BE2C (cell line): ENCODE measurements at places on chromosomes 3 and 15.

GRCh38 chr3:167481164-167481563, 7.3 kb upstream of the SERPINI2 start:
- DNase-seq, result no peak

GRCh38 chr15:33360886-33361285, 50.1 kb downstream of the RYR3 start:
- no peak for DNase-seq

- peak; percentile 52 for DNase-seq
These were observed 148.0 kb upstream of the TPM1 start for GRCh38 chr15:62894322-62895085.

DNA sequence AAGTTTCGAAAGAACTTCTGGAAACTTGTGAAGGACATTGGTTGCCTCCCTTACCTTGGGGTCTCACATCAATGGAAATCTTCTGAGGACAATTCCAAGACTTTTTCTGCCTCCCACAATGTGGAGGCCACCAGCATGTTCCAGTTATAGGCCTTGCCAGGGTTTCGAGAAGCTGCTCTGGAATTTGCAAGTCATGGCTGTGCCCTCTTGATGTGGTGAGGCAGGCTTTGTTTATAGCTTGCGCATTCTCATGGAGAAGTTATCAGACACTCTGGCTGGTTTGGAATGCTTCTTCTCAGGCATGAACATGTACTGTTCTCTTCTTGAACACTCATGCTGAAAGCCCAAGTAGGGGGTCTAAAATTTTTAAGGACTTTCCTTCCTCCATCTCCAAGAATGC, 4.1 kb downstream of the CXCR6 start:
- no peak for DNase-seq

DNA sequence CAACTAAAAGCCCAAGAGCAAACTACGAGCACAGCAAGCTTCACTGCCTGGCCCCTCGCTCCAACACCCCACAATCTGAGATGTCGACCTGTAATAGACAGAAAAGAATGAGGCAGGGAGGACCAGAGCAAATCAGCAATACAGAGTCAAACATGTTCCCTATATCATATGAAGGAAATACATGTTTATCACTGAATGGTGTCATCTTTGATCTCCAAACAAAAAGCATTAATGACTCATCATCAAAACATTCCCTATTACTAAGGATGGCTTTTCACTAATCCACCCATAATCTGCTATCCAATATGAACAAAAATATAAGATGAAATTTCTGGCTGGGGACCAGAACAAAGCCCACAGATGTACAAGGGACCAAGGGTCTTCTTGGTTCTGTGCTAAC, 34.7 kb downstream of the MYO5A start:
- DNase-seq, result no peak

DNA sequence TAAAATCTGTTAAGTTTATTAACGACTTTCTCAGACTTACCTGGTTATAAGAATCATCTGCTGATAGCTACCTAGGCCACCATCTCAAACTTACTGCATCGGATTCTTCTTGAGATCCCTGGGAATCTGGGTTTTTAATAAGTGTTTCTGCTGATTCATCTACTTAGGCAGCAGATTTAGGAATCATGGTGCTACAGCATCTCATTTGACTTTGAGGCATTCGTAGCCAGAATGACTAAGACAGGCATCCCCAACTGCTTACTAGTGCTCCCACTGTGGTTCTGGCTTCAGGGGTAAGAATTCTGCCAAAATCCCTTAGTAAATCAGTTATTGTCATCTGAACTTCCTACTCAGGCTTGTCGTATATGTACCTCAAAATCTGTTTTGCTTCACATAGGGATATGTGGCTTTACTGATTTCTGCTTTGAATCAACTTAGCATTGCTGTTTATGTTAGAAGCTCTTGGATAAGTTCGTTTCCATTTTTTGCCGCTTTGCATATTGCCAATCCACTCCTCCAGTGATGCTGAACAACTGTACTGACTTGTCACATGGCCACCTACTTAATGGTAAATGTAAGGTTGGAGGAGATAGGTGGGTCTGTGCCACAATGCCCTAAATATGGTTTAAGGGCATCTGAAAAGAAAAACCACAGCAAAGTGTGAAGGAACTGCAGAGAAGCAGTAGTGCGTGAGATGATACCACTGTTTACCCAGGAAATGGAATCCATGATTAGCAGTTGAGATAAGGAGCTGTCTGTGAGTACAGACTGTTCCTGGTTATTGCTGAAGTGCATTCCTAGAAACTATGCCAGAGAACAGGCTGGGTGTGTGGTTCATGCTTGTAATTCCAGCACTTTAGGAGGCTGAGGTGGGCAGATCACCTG, 60.3 kb downstream of the MAP6D1 start:
- no peak for DNase-seq

- DNase-seq, result no peak
These were observed 190.3 kb downstream of the MCTP2 start for GRCh38 chr15:94421706-94422105.

DNA sequence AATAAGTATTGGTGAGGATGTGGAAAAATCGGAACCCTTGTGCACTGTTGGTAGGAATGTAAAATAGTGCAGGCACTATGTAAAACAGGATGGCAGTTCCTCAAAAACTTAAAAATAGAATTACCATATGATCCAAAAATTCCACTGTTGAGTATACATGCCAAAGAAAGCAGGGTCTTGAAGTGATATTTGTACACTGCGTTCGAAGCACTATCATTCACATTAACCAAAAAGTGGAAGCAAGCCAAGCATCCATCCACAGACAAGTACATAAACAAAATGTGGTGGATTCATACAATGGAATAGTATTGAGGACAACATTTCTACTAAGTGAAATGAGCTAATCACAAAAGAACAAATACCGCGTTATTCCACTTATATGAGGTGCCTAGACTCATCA, 200.7 kb downstream of the TJP1 start:
- no peak for DNase-seq

DNA sequence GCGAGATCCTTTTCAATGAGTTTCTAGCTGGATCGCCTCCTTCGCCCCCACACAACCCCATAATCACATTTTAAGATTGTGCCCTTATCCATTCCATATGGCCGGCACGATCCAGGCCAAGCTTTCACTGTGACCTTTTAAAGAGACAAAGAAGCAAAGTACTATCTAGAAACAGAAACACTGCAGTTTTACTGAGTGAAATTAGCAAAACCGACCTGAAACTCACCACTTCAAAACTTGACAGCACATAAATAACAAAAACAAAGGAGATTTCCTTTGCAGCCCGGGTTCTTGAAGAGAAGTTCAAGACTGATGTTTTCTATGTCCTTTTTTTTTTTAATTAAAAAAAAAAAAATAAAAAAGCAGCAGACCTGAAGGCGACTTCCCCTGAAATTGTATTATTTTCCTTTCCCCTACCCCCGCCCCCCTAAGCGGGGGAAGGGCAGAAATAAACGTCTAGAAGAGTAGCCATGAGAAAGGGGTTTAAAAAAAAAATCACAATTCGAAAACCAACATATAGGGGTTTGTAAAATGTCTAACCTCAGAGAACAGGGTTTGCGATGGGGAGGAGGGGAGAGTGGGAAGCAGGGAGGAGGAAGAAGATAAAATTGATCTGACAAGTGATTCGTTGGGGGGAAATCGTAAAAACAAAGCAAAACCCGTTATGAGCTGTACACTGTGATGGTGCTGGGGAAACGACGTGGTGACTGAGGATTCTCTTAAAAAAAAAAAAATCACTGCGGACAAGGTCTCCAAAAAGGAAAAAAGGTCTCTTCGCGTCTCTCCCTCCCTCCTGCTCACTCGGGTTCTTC, 1.5 kb downstream of the SATB1 start:
- DNase-seq, result no peak

DNA sequence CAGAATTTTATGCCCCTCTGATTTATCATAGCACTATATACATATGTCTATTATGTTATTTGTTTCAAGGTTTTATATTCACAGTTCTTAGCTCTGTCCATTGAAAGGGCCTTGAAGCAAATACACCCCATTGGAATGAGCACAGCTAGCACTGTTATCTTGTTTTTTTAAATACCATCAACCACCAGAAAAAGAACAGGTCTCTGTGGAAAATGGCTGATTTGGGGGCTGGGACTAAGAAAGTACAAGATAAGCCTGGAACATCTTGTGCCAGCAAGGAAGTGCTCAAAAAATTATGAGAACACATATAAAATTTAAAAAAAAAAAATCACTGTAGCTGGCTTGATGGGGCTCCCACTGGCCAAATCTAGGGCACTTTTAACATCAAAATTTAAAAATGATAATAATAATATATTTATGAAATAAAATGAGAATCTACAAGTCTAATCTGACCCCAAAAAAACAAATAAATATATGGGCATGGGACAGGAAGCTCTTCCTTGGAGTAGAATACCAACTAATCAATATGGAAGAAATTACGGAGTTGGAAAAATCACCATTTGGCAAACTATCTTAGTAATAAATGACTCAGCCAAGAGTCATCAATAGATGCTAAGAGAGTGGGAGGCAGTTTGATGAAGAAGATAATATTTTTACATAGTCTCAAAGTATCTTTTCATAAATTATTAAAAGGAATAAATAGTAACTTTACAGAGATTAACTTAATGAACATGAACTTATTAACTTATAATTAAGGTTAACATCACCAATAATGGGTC, 20.5 kb downstream of the IFT80 start:
- DNase-seq, result no peak

- no peak for DNase-seq
These were observed 1.4 kb downstream of the TNIK start for GRCh38 chr3:171458864-171459136.

DNA sequence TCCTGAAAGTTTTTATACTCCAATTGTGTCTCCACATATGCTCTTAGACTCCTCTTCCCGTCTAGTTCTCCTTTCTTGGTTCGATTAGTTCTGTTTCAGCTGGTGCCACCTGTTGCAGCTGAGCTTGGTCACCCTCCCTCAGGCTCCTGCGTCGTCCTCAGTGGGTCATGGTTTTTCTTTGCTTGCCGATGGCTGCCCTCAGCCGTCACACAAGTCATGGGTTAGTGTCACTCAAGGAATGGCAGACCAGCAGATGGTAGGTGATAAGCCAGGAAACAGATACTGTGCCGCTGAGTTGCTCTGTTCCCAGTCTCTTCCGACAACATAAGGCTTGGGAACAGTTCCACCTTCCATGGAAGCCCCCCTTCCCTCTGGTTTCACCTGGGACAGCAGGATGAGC, 109.9 kb downstream of the IGF1R start:
- peak; percentile 56 for DNase-seq

DNA sequence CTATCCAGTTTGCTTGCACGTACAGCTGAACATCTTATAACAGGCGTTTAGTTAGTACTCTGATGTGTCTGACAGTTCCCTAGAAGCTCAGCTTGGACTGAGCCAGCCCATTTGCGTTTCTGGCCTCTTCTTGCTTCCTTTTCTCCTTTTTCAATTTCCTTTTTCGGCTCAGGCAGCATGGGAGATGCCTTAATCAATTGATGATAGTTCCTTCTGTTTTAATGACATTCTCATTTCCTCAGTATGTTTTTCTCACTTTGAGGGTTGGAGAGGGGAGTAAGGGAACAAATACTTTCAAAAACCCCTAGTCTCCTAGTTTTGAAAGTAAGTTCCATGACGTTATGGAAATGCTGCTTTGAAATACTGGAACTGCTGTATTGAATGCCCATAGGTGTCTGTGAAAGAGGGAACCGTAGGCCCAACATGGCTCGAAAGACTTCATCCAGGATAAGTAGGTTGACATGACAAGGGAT, 18.9 kb downstream of the IL1RAP start:
- DNase-seq, result no peak

- no peak for DNase-seq
These were observed 94.0 kb upstream of the UMPS start for GRCh38 chr3:124636101-124636862.

- DNase-seq, result no peak
These were observed 74.9 kb upstream of the NDN start for GRCh38 chr15:23762026-23762425.

- DNase-seq, result no peak
These were observed 132.1 kb downstream of the IL1RAP start for GRCh38 chr3:190645932-190646460.

DNA sequence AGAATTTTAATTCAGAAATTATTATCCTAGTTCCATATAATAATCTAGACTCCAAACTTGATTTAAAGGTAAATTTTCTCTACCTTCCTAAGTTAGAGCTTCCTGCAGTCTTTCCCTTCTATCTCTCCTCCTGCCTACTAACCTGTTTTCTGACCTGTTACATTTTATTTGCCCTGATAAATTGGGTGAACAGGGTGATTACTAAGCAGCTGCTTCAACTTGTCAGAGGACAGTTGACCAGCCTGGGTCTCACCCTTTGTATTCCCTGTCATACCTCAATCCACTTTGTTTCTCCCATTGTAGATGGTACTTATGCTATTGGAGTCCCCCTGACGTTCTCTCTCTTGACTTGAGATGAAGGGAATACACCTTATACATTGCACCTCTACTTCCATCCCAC, 28.4 kb upstream of the MYRIP start:
- no peak for DNase-seq

DNA sequence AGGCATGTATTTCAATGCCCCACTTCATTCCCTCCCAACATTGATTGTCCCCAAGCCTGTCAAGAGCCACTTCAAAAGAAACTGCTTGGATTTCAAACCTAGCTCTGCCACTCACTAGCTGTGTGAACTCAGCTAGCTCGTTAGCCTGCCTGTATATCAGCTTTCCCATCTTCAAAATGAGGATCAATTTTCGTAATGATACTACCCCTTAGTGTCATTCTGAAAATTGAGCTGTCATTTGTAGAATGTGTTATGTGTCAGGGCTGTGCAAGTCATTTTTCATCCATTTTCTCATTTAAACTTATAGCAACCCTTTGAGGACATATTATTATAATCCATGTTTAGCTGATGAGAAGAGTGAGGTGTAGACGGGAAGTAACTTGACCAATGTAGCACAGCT, 88.6 kb downstream of the TRIM42 start:
- no peak for DNase-seq

GRCh38 chr15:92653836-92654539, 1.6 kb downstream of the FAM174B start:
- DNase-seq, result no peak

GRCh38 chr3:83948771-83949170, 1010.0 kb upstream of the CADM2 start:
- DNase-seq, result no peak

DNA sequence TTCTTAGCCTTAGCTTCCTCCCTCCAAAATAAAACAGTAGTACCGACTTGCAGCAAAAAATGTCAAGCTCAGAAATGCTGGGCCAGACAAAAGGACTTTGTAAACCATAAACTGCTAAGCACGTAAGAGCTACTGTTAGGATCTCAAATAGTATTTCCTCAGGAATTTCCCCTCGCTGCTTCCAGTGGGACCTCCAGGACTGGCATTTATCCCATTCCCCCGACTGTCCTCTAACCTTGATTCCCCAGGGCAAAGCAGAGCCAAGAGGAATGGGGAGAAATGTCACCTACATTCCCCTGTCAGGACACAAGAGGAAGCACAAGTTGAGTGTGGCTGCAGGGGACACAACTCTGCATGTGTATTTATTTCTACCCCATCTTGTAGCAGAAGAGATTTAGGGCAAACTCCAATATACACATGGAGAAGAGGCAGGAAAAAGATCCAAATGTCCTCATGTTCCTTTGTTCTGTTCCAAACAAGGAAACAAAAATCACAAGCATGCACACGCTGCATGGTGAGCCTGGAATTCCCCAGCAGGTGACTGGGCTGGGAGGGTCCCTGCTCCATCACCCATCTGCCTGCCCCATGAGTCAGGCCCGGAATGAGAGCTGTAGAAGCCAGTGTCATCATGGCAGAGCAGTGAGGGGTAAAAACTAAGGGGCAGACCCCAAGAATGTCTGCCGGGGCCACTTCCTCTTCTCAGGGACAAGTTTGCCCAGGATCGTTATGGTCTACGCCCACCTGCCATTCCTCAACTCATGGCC, 4.2 kb downstream of the STOML1 start:
- DNase-seq, result no peak
